ENCODE measurements at places on chromosomes 1 and 21.
A peak's percentile ranks its signal among the peaks of the same experiment; 100 is the strongest.

DNA sequence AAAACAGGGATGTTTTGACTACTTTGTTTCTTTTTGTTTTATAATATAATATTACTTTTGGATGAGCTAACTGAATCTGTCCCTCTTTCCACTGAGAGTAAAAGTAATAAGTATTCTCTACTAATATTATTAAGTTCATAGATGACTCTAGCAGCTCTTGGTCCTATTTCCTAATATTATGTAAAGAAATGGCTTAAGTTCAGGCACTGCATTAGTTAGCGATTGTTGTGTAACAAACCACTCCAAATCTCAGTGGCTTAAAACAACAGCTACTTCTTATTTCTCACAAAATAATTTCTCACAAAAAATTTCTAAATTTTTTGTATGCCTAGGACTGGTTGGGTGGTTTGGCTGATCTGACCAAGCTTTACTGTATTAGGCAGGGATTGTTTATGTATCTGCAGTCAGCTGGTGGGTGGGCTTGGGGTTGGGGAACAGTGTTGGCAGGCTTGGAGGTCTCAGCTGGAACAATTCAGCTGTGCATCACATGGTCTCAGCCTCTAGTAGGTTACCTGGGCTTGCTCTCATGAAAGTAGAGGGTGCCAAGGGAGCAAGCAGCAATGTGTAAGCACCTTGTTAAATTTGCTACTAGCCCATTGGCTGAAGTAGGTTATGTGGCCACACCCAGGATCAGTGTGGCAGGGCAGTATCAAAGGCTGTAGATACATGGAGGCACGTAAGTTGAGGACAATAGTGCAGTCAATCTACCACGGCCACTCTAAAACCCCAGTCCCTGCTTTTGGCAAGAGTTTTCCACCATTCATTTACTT, 8.8 kb upstream of the CCT8 start:
- no peaks in the 10 kb centered on the region for H3K27me3 ChIP-seq
- H3K4me3 ChIP-seq, result no peak overlapping the region
- no peak for DNase-seq
- H3K36me3 ChIP-seq, result no peaks in the 10 kb centered on the region

DNA sequence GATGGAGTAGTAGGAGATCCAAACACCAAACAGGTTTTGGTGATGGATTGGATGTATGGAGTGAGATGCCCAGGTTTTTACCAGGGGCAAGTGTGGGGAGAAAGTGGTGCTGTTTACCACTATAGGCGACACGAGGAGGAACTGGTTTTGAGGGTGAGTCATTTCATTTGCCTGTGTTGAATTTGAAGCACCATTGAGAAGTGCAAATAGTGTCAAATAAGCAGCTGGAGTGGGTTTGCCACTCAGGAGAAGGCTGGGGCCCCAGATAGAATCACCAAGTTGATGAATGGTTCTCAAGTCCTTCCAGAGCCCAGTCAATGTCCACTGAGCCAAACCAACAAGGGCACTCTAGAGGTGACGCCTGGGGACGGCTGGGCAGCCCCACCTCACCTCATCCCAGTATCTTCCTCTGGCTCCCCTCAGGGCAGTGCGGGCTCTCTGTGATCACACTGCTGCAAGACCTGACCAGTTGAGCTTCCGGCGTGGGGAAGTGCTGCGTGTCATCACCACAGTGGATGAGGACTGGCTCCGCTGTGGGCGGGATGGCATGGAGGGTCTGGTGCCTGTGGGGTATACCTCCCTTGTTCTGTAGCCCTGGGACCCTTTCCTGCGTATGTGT, 9.4 kb downstream of the RUSC1 start:
- H3K36me3 ChIP-seq, result peaks cover 72% of the 10 kb centered on the region
- H3K4me3 ChIP-seq, result no peak overlapping the region
- peaks cover 13% of the 10 kb centered on the region for H3K4me1 ChIP-seq

- H3K4me1 ChIP-seq, result no peaks in the 10 kb centered on the region
- no peak overlapping the region for H3K27ac ChIP-seq
- H3K36me3 ChIP-seq, result no peaks in the 10 kb centered on the region
- no peak overlapping the region for H3K4me3 ChIP-seq
These were observed 2.7 kb upstream of the PRKACB start for GRCh38 chr1:84141182-84142003.

DNA sequence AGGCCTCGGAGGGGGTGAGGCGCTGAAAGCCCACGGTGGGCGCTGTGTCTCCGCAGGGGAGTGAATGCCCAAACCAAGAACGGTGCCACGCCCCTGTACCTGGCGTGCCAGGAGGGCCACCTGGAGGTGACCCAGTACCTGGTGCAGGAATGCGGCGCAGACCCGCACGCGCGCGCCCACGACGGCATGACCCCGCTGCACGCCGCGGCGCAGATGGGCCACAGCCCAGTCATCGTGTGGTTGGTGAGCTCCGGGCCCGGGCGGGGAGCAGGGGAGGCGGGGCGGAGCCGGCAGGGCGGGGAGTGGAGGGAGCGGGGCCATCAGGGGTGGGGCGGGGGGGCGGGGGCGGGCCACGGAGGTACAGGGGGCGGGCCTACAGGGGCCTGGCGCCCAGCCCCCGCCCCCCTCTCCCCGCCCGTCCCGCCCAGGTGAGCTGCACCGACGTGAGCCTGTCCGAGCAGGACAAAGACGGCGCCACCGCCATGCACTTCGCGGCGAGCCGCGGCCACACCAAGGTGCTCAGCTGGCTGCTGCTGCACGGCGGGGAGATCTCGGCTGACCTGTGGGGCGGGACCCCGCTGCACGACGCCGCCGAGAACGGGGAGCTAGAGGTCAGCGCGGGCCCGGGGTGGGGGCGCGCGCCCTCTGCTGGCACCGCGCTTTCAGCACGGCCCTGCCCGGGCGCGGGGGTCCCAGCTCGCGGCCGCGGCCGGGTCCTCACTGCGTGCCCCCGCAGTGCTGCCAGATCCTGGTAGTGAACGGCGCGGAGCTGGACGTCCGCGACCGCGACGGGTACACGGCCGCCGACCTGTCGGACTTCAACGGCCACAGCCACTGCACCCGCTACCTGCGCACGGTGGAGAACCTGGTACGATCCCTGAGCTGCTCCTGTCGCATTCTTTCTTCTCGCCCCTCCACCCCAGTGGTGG, 15.9 kb downstream of the ESPN start:
- no peak for DNase-seq
- no peak overlapping the region for H3K27ac ChIP-seq
- H3K27me3 ChIP-seq, result peaks cover 48% of the 10 kb centered on the region
- H3K4me3 ChIP-seq, result no peak overlapping the region

DNA sequence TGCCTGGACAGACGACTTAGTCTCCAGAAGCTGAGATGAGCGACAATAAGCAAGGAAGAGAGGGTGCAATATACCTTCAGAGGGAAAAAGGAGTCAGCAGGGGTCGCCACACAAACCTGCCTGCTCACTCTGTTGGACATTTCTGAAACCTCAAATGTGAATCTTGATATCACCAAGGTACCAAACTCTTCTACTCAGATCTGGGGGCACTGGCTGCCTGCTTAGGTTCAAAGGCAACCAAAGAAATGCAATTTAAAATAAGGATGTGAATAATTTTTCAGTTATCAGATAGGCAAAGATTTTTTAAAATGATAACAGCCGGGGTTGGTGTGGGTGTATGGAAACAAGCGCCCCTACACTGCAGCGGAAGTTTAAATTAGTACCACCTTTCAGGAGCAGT, 164.2 kb downstream of the HIVEP3 start:
- H3K4me1 ChIP-seq, result no peaks in the 10 kb centered on the region
- no peak overlapping the region for H3K27ac ChIP-seq
- no peak for DNase-seq

- DNase-seq, result no peak
- H3K4me3 ChIP-seq, result no peak overlapping the region
- H3K4me1 ChIP-seq, result no peaks in the 10 kb centered on the region
- no peaks in the 10 kb centered on the region for H3K27me3 ChIP-seq
These were observed 335.5 kb downstream of the BARHL2 start for GRCh38 chr1:90381598-90381997.

DNA sequence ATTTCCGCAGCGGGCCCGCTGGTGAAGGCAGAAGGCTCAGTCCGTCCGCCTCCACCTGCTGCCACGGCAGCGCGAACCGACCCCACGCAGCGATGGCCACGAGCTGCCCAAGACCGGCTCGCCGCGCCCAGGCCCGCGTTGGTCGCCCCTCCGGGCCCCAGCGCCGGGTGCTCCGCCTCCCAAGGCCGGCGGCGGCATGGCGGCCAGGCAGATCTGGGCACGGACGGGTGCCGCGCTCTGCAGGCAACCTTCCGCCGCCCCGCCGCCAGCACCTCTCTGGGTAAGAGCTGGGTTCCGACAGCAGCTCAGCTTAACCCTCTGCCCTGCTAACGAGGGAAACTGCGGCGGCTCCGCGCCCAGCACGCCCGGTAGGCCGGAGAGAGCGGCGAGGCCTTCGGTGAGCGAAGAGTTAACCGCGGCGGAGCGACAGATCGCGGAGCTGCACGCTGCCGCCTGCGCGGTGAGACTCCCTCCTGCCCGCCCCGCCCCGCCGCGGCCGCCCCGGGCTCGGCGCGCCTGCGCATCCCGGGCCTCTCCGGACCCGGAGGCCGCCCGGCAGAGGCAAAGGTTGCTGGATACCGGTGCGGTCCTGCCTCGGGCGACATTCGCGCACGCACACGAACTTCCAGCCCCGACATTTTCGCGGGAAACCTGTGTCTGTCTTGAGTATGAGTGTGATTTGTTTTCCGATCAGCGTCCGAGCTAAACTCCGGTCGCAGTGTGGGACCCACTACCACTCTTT, at the start of gene C1orf53:
Gene C1orf53 (plus strand): TSS at position 177 of the 742 bp plus-strand sequence. CDS start 20 bp downstream, at position 197.
- peak within 1 kb of the TSS; percentile 80 for H3K4me3 ChIP-seq
- peaks cover 44% of the 10 kb centered on the region for H3K27me3 ChIP-seq
- no peaks in the 10 kb centered on the region for H3K36me3 ChIP-seq
- peak; percentile 88 for DNase-seq
- no peaks in the 10 kb centered on the region for H3K4me1 ChIP-seq
- peak within 1 kb of the TSS; percentile 83 for H3K27ac ChIP-seq

GRCh38 chr1:237684236-237684635, 206.5 kb downstream of the ZP4 start:
- H3K4me3 ChIP-seq, result no peak overlapping the region
- no peaks in the 10 kb centered on the region for H3K36me3 ChIP-seq
- no peak for DNase-seq
- peaks cover 9% of the 10 kb centered on the region for H3K4me1 ChIP-seq

DNA sequence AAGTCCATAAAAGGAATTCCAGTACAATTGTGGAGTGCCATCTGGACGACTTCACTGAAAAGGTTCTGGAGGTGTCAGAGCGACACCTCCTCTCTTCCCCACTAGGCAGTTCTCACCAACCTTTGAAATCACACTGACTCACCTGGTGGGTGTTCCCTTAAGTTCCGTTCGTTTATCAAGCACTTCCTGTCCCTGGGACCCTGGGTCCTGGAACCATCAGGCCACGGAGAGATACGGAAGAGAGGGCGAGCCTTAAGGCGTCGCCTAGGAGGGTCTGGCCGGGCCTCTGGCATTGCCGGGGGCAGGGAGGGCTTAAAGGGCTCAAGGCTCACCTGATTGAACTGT, 317 bp downstream of the SPAG17 start:
- no peak for DNase-seq
- H3K4me1 ChIP-seq, result peaks cover 8% of the 10 kb centered on the region
- no peak overlapping the region for H3K4me3 ChIP-seq
- no peak overlapping the region for H3K27ac ChIP-seq
- H3K27me3 ChIP-seq, result no peaks in the 10 kb centered on the region

DNA sequence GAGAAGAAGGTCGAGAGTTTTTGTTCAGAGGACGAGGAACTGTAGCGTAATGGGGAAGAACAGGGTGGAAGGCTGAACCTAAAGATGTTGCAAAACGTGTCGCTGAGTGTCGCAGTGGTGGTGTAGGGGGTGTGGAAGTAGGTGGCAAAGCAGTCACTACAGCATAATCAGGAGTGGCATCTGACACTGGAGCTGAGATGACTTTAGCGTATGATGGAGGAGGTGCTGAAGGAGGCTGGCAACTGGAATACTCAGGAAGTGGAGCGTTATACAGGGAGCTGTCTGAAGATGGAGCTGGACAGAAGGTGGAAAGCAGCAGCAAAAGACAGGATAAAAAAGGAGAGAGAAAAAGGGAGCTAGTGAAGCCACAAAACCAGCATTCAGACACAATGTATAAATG, 89.9 kb upstream of the LBR start:
- peak overlapping the region; percentile 7 for H3K27ac ChIP-seq
- peaks cover 16% of the 10 kb centered on the region for H3K36me3 ChIP-seq
- no peaks in the 10 kb centered on the region for H3K27me3 ChIP-seq

GRCh38 chr1:7384679-7385078, 386.4 kb upstream of the VAMP3 start:
- H3K4me1 ChIP-seq, result peaks cover 35% of the 10 kb centered on the region
- no peak overlapping the region for H3K27ac ChIP-seq
- no peaks in the 10 kb centered on the region for H3K27me3 ChIP-seq
- DNase-seq, result peak; percentile 55
- H3K4me3 ChIP-seq, result no peak overlapping the region

- H3K4me3 ChIP-seq, result no peak overlapping the region
- no peak for DNase-seq
- no peaks in the 10 kb centered on the region for H3K36me3 ChIP-seq
These were observed 52.0 kb upstream of the RPL11 start for GRCh38 chr1:23639460-23640095.

- no peaks in the 10 kb centered on the region for H3K4me1 ChIP-seq
- no peak overlapping the region for H3K4me3 ChIP-seq
- no peaks in the 10 kb centered on the region for H3K27me3 ChIP-seq
- no peak overlapping the region for H3K27ac ChIP-seq
- DNase-seq, result no peak
- H3K36me3 ChIP-seq, result no peaks in the 10 kb centered on the region
These were observed 11.6 kb upstream of the KCNJ15 start for GRCh38 chr21:38244885-38245869.

DNA sequence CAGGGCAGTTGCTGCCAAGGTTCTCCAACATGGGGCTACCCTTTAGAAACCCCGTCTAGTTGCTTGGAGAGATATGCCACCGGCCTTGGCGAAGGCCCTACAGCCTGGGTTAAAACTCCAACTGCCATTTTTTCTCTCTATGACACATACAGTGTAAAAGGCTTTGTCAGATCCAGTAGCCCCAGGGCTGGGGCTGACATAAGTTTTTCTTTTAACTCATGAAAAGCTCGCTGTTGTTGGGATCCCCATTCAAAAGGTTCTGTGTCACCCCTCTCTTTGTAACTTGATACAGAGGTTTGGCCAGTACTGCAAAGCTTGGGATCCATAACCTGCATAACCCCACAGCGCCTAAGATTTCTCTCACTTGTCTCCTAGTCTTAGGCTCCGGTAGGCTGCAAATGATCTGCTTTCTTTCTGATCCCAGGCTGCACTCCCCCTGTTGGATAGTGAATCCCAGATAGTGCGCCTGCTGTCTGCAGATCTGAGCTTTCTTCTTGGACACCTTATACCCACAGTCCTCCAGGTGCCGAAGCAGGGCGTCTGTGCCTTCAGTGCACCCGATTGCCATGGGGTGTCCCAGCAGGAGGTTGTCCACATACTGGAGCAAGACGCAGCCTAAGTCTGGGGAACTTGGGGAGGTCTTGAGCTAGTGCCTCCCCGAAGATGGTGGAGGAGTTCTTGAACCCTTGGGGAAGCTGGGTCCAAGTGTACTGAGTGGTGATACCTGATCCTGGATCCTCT, 406.2 kb downstream of the TGFB2 start:
- H3K36me3 ChIP-seq, result no peaks in the 10 kb centered on the region
- no peaks in the 10 kb centered on the region for H3K27me3 ChIP-seq
- H3K4me1 ChIP-seq, result no peaks in the 10 kb centered on the region
- DNase-seq, result no peak

GRCh38 chr1:41372600-41372993, 11.4 kb downstream of the FOXO6 start:
- no peak for DNase-seq
- H3K4me1 ChIP-seq, result peaks cover 16% of the 10 kb centered on the region
- no peaks in the 10 kb centered on the region for H3K36me3 ChIP-seq
- no peak overlapping the region for H3K4me3 ChIP-seq

GRCh38 chr1:92901126-92901525, 60.1 kb downstream of the DIPK1A start:
- no peaks in the 10 kb centered on the region for H3K27me3 ChIP-seq
- no peak overlapping the region for H3K27ac ChIP-seq
- no peak for DNase-seq

Data from sigmoid colon (tissue), 7 donors.